Activated CD8-positive, alpha-beta T cell treated with anti-CD3 and anti-CD28 coated beads for 36 hours (primary cell): ENCODE measurements at places on chromosomes 6 and 20.

DNA sequence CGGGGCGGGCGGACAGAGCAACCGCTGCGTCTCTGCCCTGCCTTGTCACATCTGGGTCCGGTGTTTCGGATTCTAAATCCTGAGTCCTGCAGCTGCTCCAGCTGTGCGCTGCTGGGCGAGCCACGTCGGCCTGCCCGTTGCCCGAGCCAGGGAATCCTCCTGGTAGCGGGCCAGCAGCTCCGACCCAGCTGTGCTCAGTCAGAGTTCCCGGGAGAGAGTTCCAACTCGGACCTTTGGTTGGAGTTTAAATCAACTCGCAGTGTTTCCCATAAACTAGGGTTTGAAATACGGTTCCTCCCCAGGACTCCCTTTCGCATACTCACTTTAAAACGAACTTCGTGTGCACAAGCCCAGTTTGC lies 315 bp upstream of the PDE10A start:
- no peaks in the 10 kb centered on the region for H3K36me3 ChIP-seq
- DNase-seq = no peak
- peaks cover 5% of the 10 kb centered on the region for H3K4me1 ChIP-seq
- no peak overlapping the region for H3K4me3 ChIP-seq
- no peak overlapping the region for H3K27ac ChIP-seq
- peaks cover 44% of the 10 kb centered on the region for H3K27me3 ChIP-seq

GRCh38 chr6:13355999-13356785 lies 27.9 kb upstream of the TBC1D7 start:
- peak; percentile 57 for DNase-seq
- peaks cover 46% of the 10 kb centered on the region for H3K4me1 ChIP-seq
- no peaks in the 10 kb centered on the region for H3K27me3 ChIP-seq
- peak overlapping the region; percentile 95 for H3K27ac ChIP-seq

DNA sequence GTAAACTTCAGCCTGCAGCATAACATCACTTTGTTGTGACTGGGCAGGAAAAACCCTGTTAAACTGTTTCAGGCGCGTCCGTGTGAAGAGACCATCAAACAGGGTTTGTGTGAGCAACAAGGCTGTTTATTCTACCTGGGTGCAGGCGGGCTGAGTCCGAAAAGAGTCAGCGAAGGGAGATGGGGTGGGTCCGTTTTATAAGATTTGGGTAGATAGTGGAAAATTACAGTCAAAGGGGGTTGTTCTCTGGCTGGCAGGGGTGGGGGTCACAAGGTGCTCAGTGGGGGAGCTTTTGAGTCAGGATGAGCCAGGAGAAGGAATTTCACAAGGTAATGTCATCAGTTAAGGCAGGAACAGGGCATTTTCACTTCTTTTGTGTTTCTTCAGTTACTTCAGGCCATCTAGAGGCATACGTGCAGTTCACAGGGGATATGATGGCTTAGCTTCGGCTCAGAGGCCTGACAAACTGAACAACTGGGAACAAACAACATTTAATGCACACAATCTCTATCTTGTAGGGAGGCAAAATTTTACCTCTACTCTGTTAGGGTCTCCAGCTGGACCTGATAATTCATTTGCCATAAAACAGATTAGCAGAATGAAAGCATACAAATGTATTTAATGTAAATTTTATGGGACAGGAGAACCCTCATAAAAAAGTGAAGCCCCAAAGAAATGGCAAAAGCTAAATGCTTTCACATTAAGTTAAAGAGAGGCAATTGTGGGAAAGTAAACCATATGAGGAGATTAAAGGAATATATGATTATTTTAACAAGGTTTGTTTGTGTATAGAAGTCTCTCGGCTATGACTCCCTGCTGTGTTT lies 58.3 kb upstream of the HFE start:
- H3K36me3 ChIP-seq = peaks cover 9% of the 10 kb centered on the region
- H3K27ac ChIP-seq = peak overlapping the region; percentile 75
- DNase-seq = no peak
- H3K4me3 ChIP-seq = peak overlapping the region; percentile 39

DNA sequence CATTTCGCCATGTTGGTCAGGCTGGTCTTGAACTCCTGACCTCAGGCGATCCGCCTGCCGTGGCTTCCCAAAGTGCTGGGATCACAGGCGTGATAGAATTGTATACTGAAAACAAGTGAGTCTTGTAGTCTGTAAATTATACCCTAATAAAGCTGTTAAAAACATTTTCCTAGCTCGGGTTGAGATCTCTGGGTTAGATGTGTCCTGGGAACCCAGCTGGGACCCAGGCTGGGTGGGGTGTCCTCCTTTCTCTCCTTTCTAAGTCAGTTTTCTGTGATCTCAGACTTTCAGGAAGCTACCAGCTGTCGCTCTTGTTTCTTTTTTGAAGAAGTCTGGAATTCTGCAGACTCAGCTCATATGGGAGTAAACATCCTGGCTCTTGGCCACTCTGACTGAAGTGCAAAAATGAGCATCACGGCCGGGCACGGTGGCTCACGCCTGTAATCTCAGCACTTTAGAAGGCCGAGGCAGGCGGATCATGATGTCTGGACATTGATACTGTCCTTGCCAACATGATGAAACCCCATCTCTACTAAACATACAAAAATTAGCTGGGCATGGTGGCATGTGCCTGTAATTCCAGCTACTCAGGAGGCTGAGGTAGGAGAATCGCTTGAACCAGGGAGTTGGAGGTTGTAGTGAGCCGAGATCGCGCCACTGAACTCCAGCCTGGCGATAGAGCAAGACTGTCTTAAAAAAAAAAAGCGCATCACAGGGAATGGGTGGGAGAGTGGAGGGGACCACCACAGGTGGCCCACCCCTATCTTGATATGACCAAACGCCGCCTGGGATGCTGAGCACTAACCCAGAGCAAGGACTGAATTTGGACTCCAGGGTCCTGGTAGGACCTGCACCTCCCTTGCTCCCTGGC lies 9.9 kb upstream of the PCIF1 start:
- no peaks in the 10 kb centered on the region for H3K36me3 ChIP-seq
- H3K27me3 ChIP-seq = peaks cover 2% of the 10 kb centered on the region
- DNase-seq = no peak
- peaks cover 3% of the 10 kb centered on the region for H3K4me1 ChIP-seq

DNA sequence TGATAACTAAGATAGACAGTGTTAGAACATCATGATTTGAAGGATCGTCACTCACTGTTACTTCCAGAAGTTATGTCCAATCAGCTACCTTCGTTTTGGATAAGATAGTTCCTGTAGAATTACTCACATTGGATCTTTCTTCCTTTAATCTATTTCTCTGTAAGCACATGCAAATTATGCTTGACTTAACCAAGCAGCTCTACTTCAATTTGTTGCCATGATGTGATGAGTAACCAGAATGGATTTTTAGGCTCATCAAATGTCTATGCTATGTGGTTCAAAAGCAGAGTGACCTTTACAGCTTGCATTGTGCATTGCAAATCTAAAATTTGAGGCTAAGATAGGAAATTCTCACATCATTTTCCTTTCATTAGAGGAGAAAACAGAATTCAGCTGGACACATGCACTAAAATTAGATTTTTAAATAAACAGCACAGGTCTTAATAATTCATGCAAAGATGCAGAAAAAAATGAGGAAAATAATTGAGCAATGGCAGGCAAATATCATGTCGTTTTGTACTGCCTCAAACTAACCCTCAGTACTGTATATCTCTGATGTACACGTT lies 76.7 kb upstream of the ZFP64 start:
- no peaks in the 10 kb centered on the region for H3K4me1 ChIP-seq
- no peak overlapping the region for H3K27ac ChIP-seq
- no peak overlapping the region for H3K4me3 ChIP-seq
- no peaks in the 10 kb centered on the region for H3K36me3 ChIP-seq
- DNase-seq = no peak
- peaks cover 10% of the 10 kb centered on the region for H3K27me3 ChIP-seq
